DMS 273 treated with DMSO at 0.1 percent for 48 hours (cell line): ENCODE measurements at places on chromosomes 3 and 15.
A peak's percentile ranks its signal among the peaks of the same experiment; 100 is the strongest.

DNA sequence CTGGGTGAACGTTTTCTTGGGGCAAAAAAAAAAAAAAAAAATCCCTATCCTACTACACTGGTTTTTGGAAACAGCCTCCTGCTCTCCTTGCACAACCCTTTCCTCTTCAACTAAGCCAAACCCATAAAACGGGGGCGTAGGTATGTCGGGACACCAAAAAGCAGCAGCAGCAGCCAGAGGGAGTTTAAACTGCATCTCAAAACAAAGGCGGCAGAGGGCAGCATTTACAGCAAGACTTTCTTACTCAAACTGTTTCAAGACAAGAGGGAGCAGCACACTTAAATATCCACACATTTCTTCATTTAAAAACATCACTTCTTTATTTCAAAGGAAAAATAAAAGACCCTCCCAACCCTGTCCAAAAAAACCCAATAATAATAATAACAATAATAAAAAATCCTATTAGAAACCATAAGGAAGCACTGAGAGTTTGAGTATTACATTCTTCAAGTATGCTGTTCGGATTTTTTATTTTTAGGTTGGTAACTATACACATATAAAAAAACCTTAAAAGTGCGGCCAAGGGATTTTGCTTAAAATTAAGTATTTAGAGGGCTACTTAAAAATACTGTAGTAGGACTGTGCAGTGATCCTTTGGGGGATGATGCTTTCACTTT lies 43.9 kb upstream of the PLXND1 start:
- peak; percentile 52 for DNase-seq

DNA sequence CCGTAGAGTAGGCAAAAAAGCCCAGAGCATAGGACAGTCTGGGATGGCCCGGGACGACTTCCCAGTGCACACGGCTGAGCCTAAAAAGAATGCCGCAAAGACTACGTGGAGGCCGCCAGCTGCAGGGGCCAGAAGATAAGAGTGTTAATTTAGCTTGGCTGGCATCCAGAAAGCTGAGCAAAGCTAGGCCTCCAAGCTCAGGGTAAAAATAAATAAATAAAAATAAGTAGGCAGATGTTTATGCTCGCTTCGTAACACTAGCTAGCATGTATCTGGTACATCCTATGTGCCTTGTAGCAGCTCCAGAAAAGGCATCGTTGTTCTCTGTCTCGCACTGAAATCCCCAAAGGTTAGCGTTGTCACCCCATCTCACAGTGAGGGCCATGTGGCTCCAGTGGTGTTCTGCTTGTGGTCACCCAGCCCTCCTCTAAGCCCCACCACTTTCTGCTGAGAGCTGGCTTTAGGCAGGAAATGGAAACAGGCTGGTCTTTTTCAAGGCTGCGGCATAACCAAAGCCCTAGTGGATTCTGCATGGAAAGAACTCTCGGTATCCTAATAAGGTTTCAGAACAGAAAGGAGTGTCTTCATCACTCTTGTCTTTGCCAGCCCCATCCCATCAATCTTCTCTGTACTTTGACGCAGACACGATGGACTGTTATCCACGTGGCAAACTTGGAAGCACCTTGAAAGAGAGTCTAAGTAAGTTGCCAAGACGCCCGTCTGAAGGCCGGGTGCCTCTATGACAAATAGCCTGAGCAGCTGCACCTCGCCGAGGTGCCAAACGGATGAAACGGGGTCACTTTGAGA lies 58.1 kb upstream of the MEF2A start:
- DNase-seq, result peak; percentile 70

DNA sequence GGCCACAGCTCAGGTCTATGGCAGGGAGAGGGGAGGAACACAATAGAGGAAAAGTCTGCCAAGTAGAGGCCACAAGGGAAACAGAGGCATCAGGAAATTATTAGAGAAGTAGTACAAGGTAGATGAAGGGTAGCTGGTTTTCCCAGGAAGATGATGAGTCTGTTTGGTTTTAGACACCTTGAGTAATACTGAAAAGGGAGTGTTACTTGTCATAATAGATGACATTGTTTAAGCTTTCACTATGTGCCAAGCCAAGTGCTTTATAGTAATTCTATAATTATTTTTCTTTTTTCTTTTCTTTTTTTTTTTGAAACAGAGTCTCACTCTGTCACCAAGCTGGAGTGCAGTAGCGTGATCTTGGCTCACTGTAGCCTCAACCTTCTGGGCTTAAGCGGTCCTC lies 13.7 kb downstream of the PXK start:
- DNase-seq, result no peak

GRCh38 chr15:31293655-31294054 lies 33.0 kb upstream of the KLF13 start:
- no peak for DNase-seq

DNA sequence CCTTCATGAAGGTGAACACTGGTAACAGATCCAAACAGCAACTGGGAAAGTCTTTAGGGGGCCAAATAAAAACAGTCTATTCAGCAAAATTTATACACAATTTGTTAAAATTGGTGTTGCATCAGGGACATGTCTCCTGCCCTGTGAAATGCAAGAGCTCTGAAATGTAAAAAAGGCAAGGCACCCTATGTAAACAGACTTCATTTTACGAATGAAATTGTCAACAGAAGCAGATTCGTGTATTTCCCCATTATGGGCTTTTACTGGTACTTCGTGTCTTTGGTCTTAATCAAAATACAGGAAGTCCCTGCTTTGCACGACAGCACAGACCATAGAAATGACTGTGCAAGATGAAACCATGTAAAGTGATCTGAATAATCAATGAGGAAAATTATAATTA lies 127.3 kb upstream of the THBS1 start:
- no peak for DNase-seq

DNA sequence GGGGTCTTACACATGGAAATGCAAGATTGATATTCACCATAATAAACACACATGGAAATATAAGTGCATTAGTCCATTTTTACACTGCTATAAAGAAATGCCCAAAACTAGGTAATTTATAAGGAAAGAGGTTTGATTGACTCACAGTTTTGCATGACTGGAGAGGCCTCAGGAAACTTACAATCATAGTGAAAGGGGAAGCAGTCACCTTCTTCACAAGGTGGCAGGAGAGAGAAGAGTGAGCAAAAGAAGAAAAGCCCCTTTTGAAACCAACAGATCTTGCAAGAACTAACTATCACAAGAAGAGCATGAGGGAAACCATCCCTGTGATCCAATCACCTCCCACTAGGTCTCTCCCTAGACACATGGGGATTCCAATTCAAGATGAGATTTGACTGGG lies 111.7 kb upstream of the TP63 start:
- no peak for DNase-seq

GRCh38 chr15:48062148-48062872 lies 58.5 kb upstream of the SLC24A5 start:
- no peak for DNase-seq

DNA sequence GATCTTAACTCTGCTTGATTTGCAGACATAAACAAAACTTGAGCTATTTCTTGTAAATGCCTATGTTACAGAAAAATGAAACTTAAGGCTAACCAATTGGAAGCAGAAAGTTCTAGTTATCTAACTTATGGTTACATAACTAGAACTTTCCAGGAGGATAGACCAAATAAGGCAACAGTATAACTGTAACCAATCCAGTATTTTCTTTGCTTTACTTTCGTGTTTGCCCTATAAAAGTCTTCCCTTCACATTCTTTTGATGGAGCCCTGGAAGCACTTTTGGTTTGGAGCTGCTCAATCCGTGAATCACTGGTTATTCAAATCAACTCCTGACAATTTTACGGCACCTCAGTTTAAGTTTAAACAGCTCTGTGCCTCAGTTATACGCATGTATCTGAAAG lies 164.6 kb downstream of the SUCLG2 start:
- no peak for DNase-seq
